Thymus (tissue), 14 donors: ENCODE measurements at places on chromosomes 12 and 14. TPM values are rescaled to one million over a fixed set of nuclear protein-coding genes. Genes with fewer than 3 reads are reported as not detected.

LRRIQ1 gene
- 0.33 TPM for total RNA-seq

DLST gene
- 29.8 TPM for total RNA-seq

SLC35F4 gene
- total RNA-seq: not detected

RESF1 gene
- total RNA-seq: 75.2 TPM

TAS2R30 gene
- 1.7 TPM for total RNA-seq

SCNN1A gene
- total RNA-seq: 0.61 TPM

CTSG gene
- 19.9 TPM for total RNA-seq

FOXN4 gene
- not detected for total RNA-seq

GZMH gene
- 0.57 TPM for total RNA-seq

CPNE6 gene
- 0.05 TPM for total RNA-seq

GLT8D2 gene
- 1.4 TPM for total RNA-seq

VASH1 gene
- 3.6 TPM for total RNA-seq

OGFOD2 gene
- 12.1 TPM for total RNA-seq

INSM2 gene
- 0.05 TPM for total RNA-seq

SELPLG gene
- total RNA-seq: 69.6 TPM

NRXN3 gene
- 3.7 TPM for total RNA-seq

POTEM gene
- total RNA-seq: not detected

SLC7A8 gene
- 3.2 TPM for total RNA-seq

MDGA2 gene
- 0.09 TPM for total RNA-seq

FLVCR2 gene
- total RNA-seq: 1.9 TPM

SIX1 gene
- 13.4 TPM for total RNA-seq

SLC39A5 gene
- 0.24 TPM for total RNA-seq

TMBIM4 gene
- 88.7 TPM for total RNA-seq

CRACR2A gene
- 9.4 TPM for total RNA-seq

ARHGAP9 gene
- total RNA-seq: 71.1 TPM

CCDC175 gene
- not detected for total RNA-seq

EML5 gene
- total RNA-seq: 1.2 TPM

C1QL4 gene
- 0.05 TPM for total RNA-seq

SDR9C7 gene
- total RNA-seq: 0.33 TPM

RBM23 gene
- 85.2 TPM for total RNA-seq

SERPINA9 gene
- 0.05 TPM for total RNA-seq

UNC79 gene
- total RNA-seq: 0.05 TPM

PRICKLE1 gene
- total RNA-seq: 1.4 TPM

CMTM5 gene
- total RNA-seq: 0.05 TPM

LALBA gene
- total RNA-seq: 0.14 TPM

MYRFL gene
- total RNA-seq: 0.28 TPM

PPM1H gene
- 3.6 TPM for total RNA-seq
